GM04503 (cell line): ENCODE measurements at places on chromosomes 1 and 21.

- DNase-seq: no peak
These were observed 1.8 kb downstream of the NCDN start for GRCh38 chr1:35559317-35559944.

DNA sequence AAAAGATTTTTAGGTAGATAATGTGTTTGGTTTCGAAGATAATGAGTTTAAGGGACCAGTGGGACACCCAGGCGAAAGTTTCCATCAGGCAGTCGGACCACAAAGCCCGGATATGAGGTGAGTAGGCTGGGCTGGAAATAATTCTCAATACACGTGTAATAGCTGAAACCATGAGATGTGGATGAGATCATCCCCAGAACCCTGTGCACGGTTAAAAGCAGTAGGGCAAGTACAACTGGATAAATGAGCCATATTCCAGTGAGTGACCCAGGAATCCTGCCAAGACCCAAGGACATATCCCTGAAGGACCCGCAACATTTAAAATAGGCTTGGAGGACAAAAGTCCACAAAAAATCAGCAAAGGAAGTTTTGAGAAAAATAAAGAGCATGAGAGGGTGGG is 21.5 kb upstream of the NHLH2 start:
- DNase-seq: no peak

GRCh38 chr1:151846686-151847237 is 6.8 kb downstream of the THEM5 start:
- DNase-seq: no peak

GRCh38 chr1:241130881-241131280 is 226.1 kb downstream of the RGS7 start:
- no peak for DNase-seq

DNA sequence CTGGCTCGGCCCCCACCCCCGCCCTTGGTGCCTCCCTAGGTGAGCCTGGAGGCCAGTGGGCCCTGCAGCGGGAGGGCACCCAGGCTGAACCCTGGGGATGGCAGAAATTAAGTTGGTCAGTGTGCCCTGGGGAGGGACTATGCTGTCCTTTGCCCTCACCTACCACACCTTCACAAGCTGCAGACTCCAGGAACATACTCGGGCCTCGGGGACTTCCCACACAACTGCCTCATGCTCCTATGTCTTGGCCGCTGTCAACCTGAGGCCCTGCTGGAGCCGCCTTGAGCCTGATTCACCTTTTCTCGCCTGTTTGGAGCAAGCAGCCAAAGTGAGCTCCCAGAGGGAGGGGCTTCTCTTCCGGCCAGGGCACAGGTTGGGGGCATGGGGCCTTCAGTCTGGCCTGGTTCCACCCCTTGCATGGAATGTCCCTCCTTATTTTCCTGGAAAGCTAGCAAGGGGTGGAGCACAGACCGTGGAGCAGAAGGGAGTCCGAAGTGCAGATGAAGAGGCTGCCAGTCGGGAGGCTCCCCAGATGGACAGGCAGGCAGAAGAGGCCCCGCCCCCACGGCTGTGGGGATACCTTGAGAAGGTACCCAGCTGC is 24.7 kb downstream of the KNCN start:
- no peak for DNase-seq

GRCh38 chr1:94345148-94345721 is 73.0 kb upstream of the ABCD3 start:
- no peak for DNase-seq

DNA sequence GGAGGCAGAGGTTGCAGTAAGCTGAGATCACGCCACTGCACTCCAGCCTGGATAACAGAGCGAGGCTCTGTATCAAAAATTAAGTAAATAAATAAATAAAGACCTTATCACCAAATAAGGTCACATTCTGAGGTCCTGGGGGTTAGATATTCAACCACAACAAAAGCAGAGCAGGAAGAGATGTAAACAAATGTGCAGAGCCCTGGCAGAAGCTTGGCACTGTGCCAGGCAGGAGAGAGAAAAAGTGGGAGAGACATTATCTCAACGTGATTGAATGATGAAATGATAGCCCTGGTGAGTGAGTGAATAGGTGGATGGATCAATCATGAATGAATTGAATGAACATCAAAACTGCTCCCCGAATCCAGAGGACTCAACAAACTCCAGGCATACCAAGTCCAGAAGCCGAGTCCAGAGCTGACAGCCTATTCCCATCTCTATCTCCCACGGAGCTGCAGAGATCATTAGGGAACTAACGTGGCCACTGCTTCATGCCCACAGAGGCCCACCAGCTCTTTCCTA is 150.7 kb downstream of the TOMM20 start:
- DNase-seq: no peak

DNA sequence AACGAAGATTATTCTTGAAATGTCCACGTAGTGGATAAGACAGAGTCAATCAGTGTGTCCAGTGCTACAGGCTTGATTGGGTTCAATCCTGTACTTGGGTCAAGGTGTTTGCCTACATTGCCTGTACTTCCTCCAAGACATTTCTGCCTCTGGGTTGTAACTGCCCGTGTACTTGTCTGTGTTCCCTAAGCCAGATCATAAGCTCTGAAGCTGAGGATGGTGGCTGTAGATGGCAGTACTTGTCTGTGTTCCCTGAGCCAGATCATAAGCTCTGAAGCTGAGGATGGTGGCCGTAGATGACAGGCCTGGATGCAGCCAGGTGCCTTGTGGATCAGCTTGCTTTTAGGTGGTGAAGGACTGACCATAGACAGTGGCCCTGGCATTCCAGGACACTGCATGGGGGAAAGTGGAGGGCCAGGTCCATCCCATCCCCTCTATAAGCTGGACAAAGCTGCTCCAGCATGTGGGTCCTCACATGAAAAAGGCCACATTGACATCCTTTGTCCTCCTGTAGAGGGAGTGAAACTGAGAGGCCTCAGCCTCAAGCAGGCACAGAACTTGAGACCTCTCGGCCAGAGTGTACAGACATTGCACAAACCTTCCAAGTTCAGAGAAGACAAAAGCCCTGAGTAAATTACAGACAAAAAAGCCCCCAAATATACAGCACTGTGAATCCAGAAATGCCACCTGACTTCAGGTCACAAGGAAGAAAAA is 2.0 kb upstream of the SRM start:
- no peak for DNase-seq

GRCh38 chr1:209785592-209785991 is 1.2 kb upstream of the C1orf74 start:
- no peak for DNase-seq

DNA sequence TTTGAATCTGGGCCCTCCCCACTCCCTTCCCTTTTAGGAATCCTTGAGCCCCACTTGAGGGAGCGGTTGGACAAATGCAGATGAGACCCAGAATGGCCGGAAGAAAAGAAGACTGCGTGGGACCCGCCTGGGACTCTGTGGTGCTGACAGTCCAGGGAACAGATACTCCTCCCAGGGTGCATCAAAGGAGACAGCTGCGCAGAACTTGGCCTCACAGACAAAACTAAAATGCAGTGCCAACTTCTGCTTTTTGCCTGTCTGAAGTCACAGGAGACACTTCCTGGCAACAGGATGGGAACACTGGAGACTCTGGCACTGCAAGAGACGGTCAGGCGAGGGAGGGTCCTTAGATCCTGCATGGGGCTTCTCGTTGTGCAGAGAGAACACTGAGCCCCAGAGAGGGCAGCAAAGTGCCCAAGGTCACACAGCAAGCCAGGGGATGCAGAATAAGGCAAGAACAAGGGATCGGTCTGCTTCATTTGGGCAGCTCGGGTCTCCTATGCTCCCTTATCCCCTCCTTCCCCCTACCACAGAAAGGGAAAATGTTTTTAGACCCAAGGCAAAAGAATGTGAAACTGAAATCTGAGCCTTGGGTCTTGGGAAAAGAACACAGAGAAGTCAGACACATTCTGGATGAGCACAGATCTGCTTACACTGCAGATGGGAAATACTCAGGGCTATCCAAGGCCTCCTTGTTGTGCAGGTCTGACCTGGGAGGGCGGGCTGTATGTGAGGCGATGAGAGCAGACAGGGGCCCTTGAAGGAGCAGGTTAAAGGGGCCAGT is 182.4 kb downstream of the TRABD2B start:
- DNase-seq: no peak

DNA sequence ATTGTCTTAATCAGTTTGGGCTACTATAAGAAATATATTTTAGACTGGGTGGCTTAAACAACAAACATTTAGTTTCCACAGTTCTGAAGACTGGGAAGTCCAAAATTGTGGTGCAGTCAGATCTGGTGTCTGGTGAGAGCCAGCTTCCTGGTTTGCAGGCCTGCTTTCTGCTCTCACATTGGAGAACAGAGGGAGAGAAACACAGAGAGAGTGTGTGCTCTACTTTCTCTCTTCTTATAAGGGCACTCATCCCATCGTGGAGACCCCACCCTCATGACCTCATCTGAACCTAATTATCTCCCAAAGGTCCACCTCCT is 4.1 kb downstream of the LEPR start:
- no peak for DNase-seq

DNA sequence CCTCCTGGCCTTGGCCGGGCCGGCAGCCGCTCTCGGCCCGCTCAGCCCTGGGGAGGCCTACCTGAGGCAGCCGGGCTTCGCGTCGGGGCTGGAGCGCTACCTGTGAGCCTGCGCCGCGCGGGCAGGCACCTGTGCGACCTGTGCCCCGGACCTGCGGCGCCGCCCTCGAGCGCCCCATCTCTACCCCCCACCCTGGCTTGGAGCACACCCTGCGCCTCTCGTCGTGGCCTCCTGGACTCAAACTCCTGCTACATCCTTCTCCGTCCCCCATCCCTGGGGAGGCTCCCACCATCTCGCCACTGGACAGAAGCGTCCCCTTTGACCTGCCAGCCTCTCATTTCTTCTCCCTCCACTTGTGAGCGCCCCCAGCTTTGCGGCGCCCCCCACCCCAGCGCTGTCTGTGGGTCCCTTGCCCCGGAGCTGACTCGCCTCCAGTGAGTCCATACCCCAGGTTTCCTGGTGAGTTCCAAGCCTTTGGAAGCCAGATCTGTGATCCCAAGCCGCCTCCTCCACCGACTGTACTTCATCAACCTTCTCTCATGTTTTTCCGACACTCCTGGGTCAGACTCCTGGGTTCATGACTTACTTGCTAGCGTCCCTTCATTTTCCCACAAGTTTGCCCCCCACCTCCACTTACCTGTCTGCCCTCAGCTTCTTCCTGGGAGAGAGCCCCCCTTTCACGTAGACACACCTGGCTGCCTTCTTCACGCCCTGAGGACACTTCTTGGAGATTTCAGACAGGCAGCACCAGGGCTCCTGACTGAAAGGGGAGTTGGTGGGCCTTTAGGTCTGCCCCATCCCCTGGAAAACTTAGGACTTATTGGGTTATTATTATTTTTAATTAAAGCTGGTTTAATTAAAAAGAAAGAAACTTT is 1.3 kb downstream of the FOXE3 start:
- DNase-seq: no peak

DNA sequence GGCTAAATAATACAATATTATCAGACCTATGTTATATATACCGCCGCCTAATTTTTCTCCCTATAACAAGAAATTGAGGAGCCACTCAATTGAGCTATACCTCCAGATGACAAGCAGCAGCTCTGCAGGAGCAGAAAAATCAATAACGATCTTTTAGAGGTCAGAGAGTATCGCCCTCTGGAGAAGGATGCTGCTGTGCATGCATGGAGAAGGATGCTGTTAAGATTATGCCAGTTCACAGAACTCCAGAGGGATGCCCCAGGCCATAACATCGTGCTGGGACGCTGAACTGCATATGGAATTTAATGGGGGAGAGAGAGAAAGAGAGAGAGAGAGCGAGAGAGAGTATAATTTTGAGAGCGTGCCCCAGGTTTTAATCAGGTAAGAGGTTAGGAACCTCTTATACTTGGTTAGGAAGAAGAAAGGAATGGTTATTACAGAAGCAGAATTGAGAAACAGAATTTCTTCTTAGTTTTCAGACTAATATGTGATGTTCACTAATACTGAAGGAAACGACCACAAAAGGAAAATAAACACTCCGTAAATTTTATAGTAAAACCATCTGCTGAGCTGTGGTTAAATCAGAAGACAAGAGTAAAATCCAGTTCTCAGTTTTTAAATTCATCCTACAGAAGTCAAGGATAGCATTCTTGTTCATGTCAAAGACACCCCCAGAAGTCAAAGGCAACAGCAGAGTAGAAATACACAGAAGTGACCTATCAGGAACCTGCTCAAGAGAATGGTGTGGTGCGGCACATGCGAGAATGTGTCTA is 111.1 kb downstream of the SMYD2 start:
- no peak for DNase-seq

DNA sequence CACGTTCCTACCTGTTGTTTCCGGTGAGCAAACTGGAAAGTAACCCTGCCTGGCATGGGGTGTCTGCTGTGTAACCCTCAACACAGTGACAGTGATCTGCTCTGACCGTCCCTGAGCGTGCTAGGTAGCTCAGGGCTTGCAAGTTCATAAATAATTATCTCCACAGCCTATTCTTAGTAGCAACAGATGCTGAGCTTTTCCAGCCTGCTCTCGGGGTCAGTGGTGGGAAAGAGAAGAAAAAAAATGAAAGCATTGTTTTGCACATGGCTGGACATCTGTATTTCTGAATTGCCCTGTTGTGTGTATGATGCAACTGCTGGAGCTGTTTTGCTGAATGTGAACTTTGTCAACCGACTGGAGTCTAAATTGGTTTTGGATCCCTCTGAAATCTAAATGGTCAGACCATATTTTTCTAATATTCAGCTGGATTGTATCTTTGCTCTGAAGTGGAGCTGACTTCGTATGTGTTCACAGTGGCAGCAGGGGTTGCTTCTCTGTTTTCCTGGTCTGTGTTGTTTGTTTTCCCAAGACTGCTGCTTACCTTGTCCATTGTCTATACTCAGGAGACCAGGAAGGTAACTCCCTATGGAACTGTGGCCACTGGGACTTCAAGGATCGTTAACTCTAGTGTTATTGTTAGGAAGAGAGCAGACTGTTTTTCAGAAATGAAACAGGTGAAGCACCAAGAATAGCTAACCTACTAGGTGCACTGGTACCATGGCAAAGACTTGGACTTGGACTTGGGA is 27.0 kb downstream of the TGFB2 start:
- no peak for DNase-seq

- no peak for DNase-seq
These were observed 612 bp downstream of the PSMA5 start for GRCh38 chr1:109425391-109426280.

DNA sequence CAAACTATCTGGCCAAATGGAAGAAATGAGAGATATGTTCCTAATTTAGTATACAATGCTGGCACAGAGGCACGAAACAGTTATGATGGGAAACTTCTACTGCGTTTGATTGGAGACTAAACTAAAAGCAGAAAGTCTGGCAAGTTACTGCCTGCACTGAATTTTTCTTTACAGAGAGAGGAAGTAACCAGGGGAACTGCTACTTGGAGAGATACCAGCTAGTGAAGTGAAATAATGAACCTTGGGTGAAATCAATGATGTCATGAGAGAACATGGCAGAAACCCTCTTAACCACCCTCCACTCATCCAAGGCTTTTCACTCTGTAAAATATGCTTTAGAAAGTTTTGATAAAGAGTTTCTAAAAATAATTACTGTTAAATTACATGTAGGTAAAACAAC is 29.3 kb downstream of the NIBAN1 start:
- no peak for DNase-seq

DNA sequence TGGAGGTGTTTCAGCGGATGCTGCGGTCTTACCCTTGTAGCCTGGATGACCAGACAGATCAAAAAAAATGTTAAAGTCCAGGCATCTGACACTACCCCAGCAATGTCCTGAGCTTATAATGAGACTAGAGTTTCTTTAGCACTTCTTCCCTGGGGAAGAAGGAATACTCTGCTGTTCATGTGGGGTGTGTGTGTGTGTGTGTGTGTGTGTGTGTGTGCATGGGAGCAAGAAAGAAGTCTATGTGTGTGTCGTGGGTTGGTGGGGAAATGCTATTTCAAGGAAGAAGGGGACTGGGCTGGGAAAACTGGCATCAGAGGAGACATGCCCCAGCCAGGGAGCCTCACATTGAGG is 3.0 kb upstream of the RASSF5 start:
- DNase-seq: no peak
